ENCODE measurements at places on chromosomes 5 and 9.

DNA sequence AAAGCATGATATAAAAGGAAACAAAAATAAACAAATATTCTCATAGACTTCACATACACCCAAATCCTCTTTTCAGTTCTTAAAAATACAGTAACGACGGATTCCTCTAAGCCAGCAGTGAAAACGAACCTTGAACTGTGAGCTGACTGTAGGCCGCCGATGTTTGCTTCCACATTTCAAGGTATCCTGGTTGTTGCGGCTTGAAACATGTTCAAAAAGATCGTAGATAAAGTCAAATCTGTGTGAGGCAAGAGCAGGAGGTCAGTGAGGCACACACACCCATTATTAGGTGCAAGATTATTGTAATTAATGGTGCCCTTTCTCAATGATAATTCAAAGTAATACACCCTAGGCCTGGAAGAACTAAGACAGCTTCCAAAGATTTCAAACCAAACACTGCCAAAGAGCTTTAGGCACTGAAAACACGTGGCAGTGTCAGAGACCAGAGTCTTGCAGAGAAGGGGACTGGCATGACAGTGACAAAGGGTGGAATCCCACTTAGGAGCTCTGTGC, 141.2 kb upstream of the RETREG1 start:
- DNase-seq = no peak

GRCh38 chr5:112574536-112574935, 155.5 kb upstream of the EPB41L4A start:
- DNase-seq = peak; percentile 86

- no peak for DNase-seq
Measured at GRCh38 chr9:13387734-13388067, 108.2 kb upstream of the MPDZ start.

GRCh38 chr5:142428036-142428772, 103.4 kb upstream of the SPRY4 start:
- no peak for DNase-seq

DNA sequence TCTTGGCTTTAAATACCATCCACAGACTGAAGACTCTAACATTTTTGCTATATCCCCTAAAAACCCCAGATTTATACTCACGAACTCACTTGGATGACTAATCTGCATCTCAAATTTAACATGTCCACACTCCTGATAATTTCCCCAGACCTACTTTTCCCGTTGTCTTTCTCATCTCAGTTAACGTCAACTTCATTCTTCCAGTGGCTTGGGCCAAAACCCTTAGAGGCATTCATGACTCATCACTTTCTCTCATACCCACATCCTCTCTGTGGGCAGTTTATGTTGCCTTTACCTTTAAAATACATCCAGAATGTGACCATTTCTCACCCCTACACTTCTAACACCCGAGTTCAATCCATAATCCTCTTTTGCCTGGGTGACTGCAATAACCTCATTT, 96.7 kb downstream of the EDIL3 start:
- peak; percentile 31 for DNase-seq

GRCh38 chr5:127667926-127668325, 19.0 kb downstream of the CTXN3 start:
- DNase-seq = no peak

GRCh38 chr5:6505783-6506557, 57.3 kb downstream of the UBE2QL1 start:
- no peak for DNase-seq

DNA sequence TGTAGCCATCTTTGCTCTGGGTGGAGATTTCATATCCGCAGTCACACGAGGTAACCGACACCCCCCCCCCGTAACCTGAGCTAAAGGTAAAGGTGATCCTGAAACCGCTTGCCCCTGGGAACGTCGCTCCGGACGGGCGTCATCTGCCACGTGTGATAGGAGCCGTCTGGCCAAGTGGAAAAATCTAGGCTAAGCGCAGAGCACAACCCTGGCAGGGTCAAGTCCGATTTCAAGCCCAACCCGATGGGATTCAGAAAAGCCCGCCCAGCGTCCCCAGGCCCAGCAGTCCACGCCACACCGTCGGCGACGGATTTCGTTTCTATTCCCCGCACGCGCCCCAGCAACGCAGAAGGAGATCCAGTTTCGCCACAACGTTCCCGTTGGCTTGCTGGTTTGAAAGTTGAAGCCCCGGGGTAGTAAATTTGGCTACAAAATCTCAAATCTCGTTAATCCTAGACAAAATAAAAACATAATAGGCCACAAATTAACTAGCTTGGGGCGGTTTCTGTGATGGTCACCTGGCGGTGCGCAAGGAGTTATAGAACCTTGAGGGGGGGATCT, 32.4 kb upstream of the NFIB start:
- DNase-seq = no peak

GRCh38 chr9:126423916-126424185, 97.2 kb downstream of the MVB12B start:
- no peak for DNase-seq

- no peak for DNase-seq
Measured at GRCh38 chr9:101333926-101334702, 50.7 kb downstream of the BAAT start.

DNA sequence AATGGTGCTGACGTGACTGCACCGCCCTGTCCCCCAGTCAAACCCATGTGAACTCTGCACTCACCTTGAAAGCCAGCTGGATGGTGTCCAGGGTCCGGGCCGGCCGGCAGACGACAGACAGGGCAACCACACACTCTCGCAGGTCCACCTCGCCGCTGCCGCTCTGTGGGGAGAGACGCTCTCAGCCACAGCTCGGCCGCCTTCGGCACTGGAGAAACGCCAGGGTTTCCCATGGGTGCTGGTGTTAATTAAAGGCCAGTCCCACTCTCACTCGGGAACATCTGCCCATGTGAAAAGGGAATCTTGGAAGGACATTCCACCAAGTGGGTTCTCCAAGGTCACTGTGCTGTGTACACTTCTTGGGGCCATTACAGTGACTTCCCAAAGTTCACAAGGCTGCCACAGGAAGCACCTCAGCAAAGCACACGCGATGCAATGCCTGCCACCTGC, 25.5 kb upstream of the SLC6A3 start:
- no peak for DNase-seq

- DNase-seq = no peak
Measured at GRCh38 chr9:91736311-91736710, 213.7 kb downstream of the ROR2 start.

DNA sequence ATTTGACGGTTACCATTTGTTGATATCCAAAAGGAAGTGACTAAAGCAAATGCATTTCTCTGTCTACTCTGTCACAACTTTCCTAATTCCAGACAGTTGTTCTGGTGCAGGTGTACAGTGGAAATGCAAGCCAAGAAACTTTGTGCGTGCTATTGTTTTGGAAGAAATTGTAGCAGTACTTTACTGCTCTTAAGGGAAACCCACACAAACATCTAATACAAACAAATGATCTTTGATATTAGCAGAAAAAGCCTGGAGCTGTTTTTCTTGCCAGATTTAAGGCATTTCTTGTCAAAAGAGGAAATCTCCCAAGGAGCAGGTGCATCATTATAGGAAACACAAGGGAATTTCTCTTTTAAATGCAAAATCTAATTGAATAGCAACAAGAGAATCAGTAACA, 2.0 kb downstream of the SNCAIP start:
- DNase-seq = peak; percentile 38

- DNase-seq = peak; percentile 54
Measured at GRCh38 chr5:157449011-157449723, 10.8 kb upstream of the NIPAL4 start.

GRCh38 chr5:10973316-10973715, 212.3 kb upstream of the DAP start:
- no peak for DNase-seq

DNA sequence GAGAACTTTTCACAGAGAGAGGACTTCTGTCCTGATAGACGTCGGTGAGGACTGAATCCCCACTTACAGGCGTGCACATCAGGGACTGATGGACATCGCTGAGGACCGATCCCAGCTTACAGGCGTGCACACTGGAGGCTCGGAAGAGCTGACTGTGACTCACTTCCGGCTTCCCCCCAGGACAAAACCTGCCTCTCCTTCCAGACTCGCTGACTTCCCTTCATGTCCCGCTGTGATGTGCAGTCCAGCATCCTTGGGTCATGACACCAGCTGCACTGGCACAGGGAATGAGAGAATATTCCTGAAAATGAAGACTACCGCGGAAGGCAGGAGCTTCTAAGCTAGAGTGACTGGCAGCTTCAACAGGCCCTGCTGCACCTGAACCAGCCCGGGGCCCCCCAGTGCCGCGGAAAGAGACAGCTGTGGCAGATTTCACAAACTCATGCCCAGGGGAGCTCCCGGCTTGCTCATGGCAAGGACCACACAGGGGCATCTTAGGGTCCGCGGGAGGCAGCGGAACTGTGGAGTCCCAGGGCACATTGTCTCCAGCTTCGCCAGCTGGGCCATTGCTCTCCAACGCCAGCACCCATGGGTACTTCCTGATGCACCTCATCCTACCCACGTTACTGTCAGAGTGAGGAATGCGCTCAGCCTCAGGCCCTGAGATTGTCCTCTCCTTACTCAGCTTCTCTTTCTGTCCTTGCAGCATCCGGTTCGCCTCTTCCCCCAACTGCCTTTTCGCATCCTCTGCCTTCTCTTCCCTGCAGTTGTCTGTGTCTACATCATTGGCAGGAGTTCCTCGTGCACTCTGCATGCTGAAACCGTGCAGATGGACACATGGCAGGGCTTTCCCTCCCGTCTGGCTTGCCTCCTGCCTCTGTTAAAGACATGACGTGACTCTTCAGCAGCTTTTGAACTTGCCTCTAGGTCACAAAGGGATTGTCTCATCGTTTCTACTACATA, 29.5 kb downstream of the SURF6 start:
- DNase-seq = no peak

DNA sequence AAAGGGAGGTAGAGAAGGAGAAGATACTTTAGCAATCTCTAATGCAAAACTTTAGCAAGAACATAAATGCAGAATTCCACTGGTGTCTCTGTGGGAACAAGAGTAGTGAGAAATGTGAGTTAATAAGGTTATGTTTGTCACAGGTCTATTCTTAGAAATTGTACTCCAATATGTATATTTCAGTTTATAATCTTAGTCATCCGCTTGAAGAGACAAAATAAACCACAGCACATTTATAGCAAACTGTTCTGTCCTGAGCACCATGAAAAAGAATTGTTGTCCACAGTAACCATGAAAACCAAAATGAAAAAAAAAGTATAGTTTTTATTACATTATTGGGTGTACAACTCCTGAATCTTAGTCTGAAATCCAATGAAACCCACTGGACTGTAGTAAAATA, 93.6 kb upstream of the TSLP start:
- no peak for DNase-seq

DNA sequence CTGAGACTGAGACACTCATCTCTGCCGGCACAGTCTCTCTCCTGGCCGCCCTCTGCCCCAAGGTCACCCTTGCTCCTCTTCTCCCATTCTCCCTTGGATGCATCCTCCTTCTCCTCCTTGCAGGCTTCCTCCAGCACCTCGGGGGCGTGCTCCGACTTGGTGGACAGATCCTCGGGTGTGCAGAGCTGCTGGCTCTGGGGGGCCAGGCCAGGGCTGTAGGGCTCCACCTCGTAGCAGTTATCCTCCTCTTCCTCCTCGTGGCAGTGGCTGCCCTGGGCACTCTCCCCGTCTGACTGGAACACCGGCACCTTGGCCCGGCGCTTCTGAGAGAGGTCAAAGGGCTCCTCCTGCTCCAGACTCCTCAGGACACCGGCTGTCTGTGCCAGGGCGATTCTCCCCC, 63.3 kb downstream of the ZNF366 start:
- no peak for DNase-seq

DNA sequence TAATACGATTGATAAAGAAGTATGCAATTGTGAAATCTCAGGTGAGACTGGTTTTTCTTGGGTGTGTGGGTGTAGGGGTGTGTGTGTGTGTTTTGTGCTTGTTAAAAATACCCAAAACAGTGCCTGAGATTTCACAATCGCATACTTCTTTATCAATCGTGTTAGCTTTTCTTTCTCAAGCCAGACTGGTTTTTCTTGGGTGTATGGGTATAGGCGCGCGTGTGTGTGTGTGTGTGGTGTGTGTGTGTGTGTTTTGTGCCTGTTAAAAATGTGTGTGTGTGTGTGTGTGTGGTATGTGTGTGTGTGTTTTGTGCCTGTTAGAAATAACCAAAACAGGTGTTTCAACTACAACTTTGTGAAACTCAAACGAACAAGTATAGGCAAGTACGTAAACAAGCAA, 53.7 kb downstream of the CERT1 start:
- no peak for DNase-seq

GRCh38 chr9:107465467-107466451, 23.8 kb downstream of the KLF4 start:
- DNase-seq = peak; percentile 79

DNA sequence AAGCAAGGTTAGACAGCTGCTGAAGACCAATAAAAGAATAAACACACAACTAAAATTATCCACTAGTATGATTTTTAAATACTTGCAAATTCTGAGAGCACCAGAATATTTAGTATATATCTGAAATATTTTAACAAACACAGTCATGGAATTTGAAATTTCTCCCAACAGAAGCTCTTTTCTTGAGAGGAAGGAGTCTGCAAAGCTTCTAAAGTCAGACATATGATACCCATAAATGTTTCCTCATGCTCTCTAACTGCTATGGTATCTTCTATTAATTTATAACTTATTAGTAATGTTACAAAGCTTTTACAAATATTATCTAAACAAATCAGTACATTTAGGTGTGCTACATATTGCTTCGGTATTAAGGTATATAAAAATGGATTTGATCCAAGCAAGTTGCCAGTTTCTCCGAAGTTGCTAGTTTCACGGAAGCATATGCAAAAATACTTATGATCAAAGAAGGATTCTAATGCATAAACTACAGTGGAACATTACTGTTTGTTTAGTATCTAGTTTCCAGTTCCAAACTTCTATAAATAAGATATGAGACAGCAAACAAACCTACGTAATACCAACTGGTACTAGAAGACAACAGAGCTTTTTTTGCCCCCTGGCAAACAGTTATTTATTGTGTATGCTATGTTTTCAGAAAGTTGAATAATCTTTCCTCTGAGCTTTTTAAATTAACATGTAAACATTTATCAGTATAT, 22.0 kb downstream of the FNIP1 start:
- DNase-seq = peak; percentile 16

- DNase-seq = no peak
Measured at GRCh38 chr5:4087110-4087509, 491.5 kb downstream of the IRX1 start.

- DNase-seq = peak; percentile 35
Measured at GRCh38 chr9:123345567-123345955, 10.4 kb upstream of the CRB2 start.

DNA sequence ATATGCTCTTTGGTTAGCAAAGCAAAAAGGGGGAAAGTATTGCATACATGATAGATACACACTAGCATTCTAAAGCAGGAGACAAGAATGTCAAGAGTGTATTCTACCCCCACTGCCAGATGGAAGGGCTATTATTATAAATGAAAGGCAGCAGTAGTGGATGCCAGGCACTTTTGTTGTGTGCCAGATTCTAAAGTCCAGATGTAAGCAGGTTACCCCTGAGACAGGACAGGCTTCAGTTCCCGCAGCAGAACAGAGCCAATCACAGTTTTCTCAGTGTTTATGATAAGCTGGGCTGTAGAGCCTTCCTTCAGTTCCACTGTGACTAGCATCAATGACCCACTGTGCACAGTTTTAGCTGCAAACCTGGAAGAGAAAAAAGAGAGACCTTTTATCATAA, 226.6 kb upstream of the TBCA start:
- peak; percentile 92 for DNase-seq

- DNase-seq = no peak
Measured at GRCh38 chr5:143896966-143897365, 85.0 kb downstream of the HMHB1 start.
